ENCODE measurements at places on chromosomes 3 and 15. TPM values are rescaled to one million over a fixed set of nuclear protein-coding genes. Genes with fewer than 3 reads are reported as not detected.
A peak's percentile ranks its signal among the peaks of the same experiment; 100 is the strongest.

- DNase-seq = no peak
These were observed 236.9 kb upstream of the TRIM42 start for GRCh38 chr3:140441006-140441405.

DNA sequence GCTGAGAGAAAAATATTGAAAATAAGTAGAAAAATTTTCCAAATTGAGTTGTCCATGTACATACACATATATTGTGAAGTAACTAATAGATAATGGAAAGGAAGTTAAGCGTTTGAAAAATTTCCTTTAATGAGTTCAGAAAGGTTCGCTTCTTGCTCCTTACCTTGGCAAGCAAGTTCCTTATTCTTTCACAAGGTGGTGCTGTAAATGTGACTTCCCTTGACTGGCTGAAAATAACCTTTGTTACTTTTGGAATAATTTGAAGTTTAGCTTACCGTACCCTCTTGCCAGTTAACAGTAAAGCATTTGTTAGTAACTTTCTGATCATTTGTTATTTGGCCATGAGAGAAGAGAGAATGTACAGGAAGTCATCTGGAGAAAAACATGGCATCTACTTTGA lies 41.6 kb downstream of the PYDC2 start:
- no peak for DNase-seq

- DNase-seq = no peak
These were observed 13.8 kb downstream of the PCOLCE2 start for GRCh38 chr3:142875099-142875498.

GRCh38 chr3:70431911-70432310 lies 119.5 kb upstream of the MDFIC2 start:
- no peak for DNase-seq

DNA sequence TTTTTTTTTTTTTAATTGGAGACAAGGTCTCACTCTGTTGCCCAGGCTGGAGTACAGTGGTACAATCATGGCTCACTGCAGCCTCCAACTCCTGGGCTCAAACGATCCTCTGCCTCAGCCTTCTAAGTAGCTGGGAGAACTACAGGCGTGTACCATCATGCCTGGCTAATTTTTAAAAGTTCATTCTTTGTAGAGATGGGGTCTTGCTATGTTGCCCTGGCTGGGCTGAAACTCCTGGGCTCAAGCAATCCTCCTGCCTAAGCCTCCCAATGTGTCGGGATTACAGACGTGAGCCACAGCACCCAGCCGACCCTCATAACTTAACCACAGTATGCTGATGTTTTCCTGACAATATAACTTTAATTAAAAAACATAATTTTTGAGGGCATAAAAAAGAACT lies 24.3 kb downstream of the IL17RD start:
- no peak for DNase-seq

- DNase-seq = no peak
These were observed 94.9 kb downstream of the AKAP13 start for GRCh38 chr15:85475317-85475701.

Gene PFKFB4
- total RNA-seq = 6.5 TPM

DNA sequence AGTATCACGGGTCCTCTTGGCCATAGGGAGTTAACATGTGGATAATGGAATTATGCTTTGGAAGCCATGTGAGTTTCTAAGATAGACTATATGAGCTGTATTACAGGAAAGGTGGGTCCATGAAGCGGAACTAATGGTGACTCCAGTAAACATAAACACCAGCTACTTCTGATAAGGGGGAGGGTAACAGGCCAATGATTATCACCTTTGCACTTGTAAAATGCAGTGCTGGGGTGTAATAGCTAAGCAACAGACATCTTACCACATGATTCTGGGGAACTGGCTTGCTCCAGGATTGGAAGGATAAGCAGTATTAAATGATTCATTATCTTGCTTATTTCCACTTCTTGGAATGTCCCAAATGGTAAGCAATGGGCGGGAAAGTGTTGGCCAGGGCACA lies 61.4 kb upstream of the CD47 start:
- no peak for DNase-seq

- DNase-seq = peak; percentile 67
These were observed 92.1 kb downstream of the IGF2BP2 start for GRCh38 chr3:185732782-185733181.

Measured in glomerular endothelial cell (primary cell).